NCI-H1694 treated with DMSO at 0.1 percent for 48 hours (cell line): ENCODE measurements at places on chromosomes 3 and 15.

DNA sequence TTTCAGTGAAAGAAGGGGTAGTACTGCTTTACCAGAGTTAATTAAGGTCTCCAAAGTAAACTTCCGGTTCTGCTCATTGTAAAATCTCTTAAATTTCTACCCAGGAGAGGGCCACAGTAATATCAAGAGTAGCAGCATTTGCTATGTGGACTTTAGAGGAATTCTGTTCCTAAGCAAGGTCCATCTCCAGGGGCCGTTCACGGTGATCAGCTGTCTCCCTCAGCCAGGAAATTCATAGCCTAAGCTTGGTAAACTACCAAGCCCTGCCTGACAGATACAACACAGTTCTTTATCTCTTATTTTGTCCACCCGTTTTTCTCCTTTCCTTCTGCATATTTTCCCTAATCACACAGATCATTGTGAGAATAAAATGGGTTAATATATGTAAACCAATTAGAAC lies 2.3 kb downstream of the DUT start:
- no peak for DNase-seq

GRCh38 chr15:67510597-67511190 lies 10.2 kb upstream of the C15orf61 start:
- no peak for DNase-seq

- DNase-seq = no peak
Measured at GRCh38 chr3:134471521-134472193, 14.1 kb downstream of the ANAPC13 start.

DNA sequence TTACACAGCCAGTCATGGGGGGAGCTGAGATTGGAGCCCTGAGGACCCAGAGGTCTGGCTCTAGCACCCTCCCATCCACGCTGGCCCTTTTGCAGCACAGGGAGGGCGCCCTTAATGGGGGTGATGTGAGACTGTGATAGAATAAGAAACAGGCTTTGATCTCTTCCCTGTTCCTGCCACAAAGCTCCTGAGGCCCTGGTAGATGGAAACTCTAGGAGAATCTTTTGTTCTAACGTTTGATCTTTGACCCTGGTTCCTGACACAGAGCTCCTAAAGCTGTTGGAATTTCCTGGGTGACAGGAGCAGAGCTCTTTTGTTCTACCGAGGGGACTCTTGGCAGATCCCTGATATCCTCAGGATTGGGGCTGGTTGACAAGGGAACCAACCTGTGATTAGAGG lies 1.2 kb upstream of the UROC1 start:
- DNase-seq = no peak

DNA sequence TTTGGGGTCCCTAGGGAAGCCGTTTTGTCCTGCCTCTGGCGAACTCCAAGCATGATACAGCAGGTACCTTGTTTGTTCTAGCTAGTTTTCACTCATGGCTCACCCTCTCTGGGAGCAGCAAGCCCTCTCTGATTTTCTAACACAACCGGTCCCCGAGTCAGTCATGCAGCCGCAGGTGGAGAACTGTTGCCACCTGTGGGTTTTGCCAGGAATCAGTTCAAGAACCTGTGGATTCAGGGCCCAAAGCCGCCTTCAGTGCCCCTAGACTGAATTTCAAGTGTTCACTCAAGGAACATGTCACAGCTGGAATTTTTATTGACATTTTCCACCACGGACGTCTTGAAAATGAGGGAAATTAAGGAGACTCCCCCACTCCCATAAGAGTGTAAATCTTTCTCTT lies 13.3 kb upstream of the LRRK1 start:
- DNase-seq = no peak

DNA sequence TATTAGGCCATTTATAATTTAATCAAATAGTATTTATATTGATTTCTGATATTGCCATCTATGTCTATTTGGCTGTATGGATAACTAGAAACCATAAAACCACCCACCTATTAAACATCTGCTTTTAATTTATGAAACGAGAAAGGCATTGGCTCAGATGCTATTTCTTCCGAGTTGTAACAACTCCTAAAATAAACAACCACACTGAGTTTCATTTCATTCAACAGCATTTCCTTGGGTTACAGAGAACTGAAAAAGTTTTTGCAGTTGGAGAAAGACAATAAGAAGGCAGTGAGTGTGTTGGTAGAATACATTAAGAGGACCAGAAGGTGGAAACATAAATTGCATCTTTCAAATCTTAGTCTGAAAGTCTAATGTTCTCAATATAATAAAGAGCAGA lies 79.1 kb downstream of the AQR start:
- no peak for DNase-seq

DNA sequence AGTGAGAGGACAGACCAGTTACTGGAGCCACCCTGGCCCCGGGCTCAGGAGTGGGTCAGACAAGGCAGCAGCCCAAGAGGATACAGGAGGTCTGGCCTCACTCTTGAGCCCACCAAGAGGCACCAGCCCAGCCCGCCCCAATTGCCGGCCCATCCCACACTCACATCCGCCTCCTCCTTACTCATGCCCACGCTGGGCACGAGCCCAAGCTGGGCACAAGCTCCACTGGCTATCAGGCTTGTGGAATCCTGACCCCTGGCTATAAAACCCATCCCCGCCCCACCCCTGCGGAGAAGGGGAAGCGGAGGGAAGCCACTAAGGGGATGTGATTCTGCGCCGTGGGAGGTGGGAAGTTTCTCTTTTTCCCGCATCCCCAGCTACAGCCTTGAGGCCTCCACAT lies 25.9 kb downstream of the ADCY5 start:
- DNase-seq = no peak

DNA sequence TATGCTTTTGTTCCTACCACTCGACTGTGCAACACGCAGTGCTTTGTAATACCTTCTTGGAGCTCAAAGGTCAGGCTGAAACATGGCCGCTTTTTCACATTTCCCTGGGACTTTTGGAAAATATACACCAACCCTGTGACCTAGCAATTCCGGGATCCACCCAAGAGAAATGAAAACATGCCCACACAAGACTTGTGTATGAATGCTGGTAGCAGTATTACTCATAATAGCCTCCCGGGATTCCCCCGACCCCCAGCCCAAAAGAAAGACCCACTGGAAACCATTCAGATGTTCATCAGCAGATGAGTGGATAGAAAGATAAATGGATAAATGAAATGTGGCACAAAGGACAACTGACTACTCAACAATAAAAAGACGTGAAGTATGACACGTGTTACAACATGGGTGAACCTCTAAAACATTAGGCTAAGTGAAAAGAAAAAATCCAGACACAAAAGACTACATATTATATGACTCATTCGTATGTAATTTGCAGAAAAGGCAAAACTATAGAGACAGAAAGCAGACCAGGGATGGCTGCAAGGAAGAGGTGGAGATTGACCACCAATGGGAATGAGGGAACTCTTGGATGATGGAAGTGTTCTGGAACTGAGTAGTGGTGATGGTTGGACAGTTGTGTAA lies 104.1 kb downstream of the PGPEP1L start:
- no peak for DNase-seq

GRCh38 chr3:155079746-155080487 lies at the start of gene MME:
Gene MME, plus strand, starts transcription at chr3:155080319. Its CDS starts 3,849 bp downstream, at chr3:155084168.
- DNase-seq = no peak
